Esophagus (tissue), 2 donors: ENCODE measurements at places on chromosomes 4 and X. TPM values are rescaled to one million over a fixed set of nuclear protein-coding genes. Genes with fewer than 3 reads are reported as not detected.

Gene TRAM1L1
- 0.49 TPM for polyA plus RNA-seq

Gene HERC5
- polyA plus RNA-seq: 1.1 TPM

Gene MAGEC1
- not detected for polyA plus RNA-seq

Gene OTC
- polyA plus RNA-seq: 0.20 TPM

Gene IL15
- polyA plus RNA-seq: 2.8 TPM

Gene TMEM255A
- polyA plus RNA-seq: 0.59 TPM

Gene SPIN2A
- polyA plus RNA-seq: 0.16 TPM

Gene GAGE12J
- not detected for polyA plus RNA-seq
